ENCODE measurements at places on chromosomes 6 and 20.
A peak's percentile ranks its signal among the peaks of the same experiment; 100 is the strongest.

DNA sequence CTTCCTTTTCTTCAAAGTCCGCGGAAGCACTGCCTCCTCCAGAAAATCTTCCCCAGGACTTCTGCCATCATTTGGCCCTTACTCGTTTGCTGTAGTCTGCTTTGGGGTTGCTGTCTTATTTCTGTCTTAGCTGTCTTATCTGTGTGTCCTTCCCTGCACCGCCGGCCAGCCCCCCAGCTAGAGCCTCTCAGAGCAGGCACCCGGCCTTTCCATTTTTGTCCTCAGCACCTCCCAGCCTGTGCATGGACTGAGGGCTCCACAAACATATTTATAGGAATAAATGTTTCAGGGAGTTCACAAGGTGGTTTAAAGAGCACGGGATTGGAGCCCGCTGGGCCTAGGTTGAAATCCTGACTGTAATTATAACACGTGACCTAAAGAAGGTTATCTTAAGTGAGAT, 8.1 kb downstream of the GLP1R start:
- DNase-seq = no peak

- no peak for DNase-seq
These were observed 60.1 kb upstream of the PLEKHG1 start for GRCh38 chr6:150539568-150539967.

GRCh38 chr6:24974182-24975171, 38.7 kb upstream of the RIPOR2 start:
- DNase-seq = no peak

DNA sequence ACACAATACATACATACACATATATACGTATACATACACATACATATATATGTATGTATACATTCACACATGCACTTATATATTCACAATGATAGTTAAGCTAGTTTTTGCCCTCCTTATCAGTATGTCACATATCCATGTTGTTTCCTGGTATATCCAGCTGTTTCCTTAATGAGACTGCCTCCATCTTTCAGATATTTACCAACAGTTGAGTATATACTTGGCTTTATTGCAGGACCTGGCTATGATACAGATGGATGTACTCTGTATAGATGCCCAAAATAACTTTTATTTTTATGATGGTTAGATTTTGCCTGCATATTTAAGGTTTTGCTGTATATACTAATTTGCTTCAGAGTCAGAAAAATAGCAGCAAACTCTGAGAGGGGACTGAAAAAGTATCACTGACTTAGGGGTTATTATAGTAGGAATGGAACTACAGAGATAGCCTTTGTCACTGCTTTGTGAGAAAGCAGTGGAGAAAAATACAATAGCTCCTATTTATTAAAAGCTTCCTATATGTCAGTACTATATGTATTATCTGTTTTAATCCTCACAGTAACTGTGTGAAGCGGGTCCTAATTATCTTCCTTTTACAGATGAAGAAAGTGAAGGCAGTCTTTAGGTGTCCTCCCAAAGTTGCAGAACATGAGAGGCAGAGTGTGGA, 35.5 kb downstream of the CARMIL1 start:
- no peak for DNase-seq

GRCh38 chr20:24149881-24150307, 161.3 kb upstream of the GGTLC1 start:
- DNase-seq = no peak

- DNase-seq = no peak
These were observed 2.1 kb upstream of the IBTK start for GRCh38 chr6:82249381-82250253.

DNA sequence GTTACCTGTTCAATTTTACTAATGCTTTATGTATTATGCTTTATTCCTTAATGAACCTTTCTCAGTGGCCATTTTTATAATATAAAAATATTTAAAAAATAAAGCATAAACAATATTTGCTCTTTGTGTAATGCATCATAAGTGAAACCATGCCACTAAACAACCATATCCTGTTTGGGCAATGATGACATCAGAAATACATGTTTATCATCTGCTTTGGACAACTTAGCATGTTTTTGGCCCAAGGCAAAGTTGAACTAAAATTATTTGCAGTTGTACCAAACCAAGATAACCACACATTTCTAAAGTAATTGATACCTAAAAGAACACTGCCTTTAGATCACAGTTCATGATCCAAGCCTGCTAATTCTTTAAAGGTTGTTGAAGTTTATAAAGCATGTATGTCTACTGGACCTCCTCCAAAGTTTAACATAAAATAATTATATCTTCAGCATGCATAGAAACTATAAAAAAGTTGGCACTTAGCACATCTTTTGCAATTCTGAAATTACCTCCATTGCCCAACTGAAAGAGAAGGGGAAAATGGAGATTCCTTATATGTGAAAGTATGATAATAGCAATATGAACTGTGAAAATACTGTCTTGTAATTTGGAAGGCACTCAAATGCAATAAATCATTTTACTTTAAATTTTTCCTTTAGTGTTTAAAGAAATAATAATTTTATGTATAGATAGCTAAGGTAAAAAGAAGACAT, 325.6 kb upstream of the RUNX2 start:
- peak; percentile 23 for DNase-seq

GRCh38 chr6:19443411-19443810, 393.8 kb upstream of the ID4 start:
- DNase-seq = no peak

- DNase-seq = no peak
These were observed 41.1 kb upstream of the CAP2 start for GRCh38 chr6:17352302-17352701.

All from fibroblast of mammary gland (primary cell).